Pancreas (tissue), 10 donors: ENCODE measurements at places on chromosomes 11 and 22.

GRCh38 chr11:105208019-105208418, 68.5 kb upstream of the CARD18 start:
- no peak for DNase-seq

- no peak for DNase-seq
These were observed 406.7 kb downstream of the MN1 start for GRCh38 chr22:27394806-27395404.

DNA sequence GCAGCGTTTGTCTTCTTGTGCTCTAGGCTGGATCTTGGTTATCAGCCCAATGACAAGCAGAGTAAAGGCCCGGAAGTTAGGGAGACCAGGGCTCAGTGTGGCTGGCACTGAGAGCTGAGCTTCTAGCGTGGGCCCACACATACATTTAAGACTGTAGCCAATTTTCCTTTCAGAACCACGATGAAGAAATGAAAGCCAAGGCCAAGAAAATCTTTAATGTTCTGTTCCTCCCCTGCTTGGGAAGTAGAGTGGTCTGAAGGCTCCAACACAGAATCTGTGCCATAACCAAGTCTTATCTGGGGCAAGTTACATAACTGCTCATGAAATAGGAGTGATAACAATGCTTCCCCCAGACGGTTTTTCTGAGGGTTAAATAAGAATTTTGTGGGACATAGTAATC, 4.7 kb upstream of the ST3GAL4 start:
- no peak for DNase-seq

DNA sequence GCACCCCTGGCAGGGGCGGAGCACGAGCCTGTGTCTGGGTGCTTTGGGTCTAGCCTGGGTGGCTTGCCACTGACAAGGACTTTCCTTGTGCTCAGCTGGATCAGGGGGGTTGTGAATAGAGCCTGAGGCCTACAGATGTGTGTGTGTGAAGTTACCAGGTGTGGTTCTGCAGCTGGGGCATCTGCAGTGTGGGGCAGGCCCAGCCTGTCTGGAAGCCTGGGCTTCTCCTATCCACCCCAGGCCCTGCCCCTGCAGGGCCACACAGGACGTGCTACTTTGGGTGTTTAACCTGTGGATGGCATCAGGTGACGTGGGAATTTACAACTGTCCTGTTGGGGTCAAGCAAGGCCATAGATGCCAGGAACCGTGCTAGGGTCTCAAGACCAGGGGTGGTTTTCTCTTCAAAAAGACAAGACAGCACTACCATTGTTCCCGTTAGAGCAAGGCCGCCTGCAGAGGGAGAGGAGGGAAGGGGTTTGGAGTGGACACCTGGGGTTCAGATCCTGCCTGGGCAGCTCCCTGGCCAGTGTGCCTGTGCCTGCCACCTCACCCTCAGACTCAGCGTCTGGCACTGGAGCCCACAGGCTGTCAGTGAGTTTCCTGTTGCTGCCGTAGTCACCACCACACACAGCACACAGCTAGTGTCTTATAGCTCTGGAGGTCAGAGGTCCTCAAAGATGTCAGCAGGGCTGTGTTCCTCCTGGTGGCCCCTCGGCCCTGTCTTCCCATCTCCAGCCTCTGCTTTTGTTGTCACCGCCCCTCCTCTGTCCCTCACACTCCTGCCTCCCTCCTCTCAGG, 31.6 kb downstream of the CTTN start:
- DNase-seq = no peak

DNA sequence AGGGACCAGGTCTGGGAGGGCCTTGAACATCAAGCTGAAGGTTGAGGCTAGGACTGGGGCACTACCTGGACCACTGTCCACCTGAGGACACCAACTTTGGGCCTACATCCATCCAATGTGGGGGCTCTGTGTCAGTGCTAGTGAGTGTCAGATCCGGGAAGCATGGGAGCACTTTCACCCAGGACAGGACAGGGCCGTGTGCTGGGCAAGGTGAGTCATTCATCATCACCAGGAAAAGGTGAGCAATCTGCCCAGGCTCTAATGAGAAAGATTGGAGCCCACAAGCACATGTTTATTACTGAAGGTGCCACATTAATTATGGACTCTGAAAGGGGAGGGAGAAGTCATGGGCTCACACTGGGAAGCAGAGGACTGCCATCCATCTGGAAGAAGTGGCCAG, 39.7 kb upstream of the DRD2 start:
- DNase-seq = no peak

GRCh38 chr11:75516886-75517285, 8.9 kb downstream of the GDPD5 start:
- no peak for DNase-seq

DNA sequence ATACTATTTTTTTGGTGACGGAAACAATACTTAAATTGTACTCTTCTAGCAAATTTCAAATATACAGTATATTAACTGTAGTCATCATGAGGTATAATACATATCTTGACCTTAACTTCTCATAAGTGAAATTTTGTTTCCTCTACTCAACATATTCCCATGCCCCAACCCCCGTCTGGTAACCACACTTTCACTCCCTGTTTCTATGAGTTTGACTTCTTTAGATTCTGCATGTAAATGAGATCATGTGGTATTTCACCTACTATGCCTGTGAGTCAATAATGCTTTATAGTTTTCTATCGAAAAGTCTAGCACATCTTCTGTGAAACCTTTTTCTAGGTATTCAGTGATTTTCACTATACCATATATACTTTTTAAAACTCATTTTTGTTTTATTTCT, 663.2 kb downstream of the CNTN5 start:
- no peak for DNase-seq

DNA sequence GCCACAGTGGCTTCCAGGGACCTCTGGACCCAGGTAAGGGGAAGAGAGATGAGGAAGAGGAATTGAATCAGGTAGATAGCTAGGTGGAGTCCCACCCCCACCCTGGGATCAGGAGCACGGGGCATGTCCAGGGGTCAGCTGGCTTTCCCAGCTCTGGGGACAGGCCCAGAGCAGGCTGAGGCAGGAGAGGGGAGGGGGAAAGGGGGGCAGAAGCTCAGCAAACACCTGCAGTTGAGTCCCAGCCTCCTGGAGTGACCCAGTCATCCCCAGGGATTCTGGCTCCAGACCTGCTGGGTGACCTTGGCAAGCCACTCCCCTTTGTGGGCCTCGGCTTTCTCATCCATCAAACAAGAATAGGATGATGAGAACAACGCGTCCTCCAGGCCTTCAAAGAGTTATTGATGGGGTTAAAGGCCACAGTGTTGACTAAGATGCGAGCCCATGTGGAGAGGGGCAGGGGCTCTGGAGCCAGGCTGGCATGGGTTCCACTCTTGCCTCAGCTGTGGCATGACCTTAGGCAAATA, 16.0 kb downstream of the STARD10 start:
- DNase-seq = peak; percentile 87

GRCh38 chr11:93249459-93250220, 51.8 kb upstream of the SLC36A4 start:
- no peak for DNase-seq

DNA sequence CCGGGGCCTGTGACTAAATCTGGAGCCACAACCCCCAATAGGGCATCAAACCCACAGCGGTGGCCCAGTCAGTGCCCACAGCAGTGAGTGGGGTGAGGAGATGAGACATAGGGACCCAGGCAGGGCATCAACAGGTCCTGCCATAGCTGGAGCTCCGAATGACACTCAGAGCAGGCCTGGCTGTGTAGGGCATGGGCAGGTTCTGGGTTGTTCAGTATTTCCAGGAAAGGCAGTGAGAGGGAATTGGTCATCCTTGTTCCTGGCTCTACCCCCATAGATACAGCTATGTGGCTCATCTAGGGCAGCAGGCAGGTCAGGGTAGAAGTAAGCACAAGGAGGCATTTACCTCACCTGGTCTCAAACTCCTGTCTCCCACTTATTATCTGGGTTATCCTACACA, 126.6 kb downstream of the BUD13 start:
- DNase-seq = no peak

DNA sequence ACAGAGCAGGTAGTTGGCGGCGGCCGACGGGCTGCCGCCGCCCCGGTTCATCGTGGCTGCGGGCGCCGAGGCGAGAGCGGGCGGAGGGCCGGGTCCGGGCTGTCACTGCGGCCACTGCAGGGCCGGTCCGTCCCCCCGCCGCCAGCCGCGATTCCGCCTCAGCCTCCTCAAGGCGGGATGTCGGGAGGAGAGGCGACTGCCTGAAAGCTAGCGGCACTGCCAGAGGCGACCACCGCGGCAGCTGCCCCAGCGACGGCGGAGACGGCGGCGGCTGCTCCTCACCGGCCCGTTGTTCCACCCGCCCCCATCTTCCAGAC, 234 bp downstream of the SESN3 start:
- no peak for DNase-seq

DNA sequence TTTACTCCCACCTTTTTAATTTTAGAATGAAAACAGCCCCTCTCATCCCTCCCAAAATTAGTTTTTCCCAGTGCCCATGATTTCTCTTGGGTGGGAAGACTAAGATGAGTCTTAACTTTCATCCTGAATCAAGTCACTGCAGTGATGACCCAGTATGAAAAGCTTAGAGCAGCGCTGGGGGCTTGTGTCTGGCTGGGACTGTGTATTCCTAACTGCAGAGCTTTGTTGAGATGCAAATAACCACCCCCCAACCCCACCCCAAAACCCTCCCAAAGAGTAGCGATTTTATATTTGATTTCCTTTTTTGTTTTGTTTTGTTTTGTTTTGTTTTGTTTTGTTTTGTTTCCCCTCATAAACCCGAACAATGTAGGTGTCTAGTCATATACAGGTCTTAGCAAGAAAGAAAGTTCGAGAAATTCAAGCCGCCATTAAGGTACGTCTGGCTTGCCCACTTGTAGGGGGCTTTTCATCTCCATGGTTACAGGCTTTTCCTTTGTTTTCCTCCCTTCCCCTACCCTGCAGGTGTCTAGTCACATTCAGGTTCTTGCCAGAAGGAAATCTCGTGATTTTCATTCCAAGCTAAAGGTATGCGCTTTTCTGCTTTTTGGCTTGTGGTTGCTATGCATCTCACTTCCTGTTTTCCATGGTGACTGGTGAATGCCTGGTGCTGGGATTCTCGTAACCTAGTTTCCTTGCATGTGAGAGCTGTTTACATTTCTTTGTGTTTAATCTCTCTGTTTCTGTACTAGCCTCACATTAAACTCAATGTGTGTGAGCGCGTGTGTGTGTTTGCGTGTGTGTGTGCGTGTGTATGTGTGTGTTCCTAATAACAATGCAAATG, 144.6 kb upstream of the RASSF10 start:
- no peak for DNase-seq

- DNase-seq = no peak
These were observed 78.3 kb downstream of the EMSY start for GRCh38 chr11:76523147-76523546.

GRCh38 chr22:21726650-21727049, 8.9 kb downstream of the YPEL1 start:
- no peak for DNase-seq

DNA sequence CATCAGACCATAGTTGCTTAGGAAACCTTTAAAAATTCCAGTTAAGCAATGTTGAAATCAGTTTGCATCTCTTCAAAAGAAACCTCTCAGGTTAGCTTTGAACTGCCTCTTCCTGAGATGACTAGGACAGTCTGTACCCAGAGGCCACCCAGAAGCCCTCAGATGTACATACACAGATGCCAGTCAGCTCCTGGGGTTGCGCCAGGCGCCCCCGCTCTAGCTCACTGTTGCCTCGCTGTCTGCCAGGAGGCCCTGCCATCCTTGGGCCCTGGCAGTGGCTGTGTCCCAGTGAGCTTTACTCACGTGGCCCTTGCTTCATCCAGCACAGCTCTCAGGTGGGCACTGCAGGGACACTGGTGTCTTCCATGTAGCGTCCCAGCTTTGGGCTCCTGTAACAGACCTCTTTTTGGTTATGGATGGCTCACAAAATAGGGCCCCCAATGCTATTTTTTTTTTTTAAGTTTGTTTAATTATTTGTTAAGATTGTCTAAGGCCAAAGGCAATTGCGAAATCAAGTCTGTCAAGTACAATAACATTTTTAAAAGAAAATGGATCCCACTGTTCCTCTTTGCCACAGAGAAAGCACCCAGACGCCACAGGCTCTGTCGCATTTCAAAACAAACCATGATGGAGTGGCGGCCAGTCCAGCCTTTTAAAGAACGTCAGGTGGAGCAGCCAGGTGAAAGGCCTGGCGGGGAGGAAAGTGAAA, 73.4 kb downstream of the NCAPD3 start:
- DNase-seq = no peak

DNA sequence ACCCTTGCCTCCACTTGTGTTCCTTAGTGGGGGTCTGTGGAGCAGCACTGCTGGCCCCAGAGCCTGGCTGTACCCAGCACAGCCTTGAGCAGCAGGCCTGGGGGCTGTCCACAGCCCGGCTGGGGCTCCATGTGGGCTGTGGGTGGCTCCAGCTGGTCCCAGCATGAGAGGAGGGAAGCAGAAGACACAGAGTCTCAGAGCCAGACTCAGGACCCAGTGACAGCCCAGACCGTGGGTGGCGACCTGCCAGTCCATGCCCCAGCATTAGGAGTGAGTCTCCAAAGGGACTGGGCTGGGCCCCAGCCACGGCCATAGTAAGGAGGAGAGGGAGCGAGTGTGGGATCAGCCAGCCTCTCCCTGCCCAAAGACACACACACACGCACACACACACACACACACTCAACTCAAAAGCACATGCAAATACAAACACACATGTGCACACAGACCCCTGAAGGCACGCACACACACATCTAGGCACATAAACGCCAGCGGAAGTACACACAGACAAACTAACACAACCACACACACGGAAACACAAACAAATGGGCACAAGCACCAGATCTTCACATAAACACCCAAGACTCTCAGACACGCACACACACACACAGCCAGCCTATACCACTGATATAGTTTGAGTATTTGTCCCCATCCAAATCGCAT, 16.7 kb upstream of the LRRC10B start:
- DNase-seq = no peak

DNA sequence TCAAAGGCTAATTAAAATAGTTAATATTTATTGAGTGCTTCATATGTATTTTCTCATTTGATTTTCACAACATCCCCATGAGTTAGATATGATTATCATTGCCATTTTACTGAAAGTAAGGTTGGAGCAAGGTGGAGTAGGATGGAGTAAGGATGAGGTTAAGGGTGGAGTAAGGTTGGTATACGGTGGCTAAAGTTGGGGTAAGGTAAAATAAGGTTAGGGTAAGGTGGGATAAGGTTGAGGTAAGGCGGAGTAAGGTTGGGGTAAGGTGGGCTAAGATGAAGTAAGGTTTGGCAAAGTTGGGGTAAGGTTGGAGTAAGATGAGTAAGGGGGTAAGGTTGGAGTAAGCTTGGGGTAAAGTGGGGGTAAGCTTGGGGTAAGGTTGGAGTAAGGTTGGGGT, 45.8 kb upstream of the CLDN5 start:
- DNase-seq = no peak
